Motor neuron (in vitro differentiated cells): ENCODE measurements at places on chromosomes 5 and 9.

- ATAC-seq, result peak; percentile 99
Measured at GRCh38 chr5:142486581-142486980, 161.8 kb upstream of the SPRY4 start.

- ATAC-seq, result no peak
Measured at GRCh38 chr5:11890777-11891176, 13.5 kb downstream of the CTNND2 start.

DNA sequence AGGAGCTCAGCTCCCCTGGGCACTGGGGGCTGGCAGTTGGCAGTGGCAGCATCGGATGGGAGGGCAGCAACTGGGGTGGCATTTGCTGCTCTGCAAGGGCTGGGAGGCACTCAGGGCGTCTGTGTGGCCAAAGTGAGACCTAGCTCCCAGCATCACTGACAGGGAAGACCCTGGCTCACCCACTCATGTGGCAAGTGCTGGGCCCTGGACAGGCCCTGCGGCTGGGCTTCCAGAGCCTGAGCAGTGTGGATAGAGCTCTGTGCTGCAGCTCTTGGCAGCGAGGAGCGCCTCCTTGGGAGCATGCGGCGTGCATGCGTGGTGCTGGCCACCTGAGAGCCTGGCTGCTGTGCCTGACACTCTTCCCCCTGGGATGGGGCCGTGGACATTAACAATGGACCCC is 10.2 kb downstream of the CEP72 start:
- no peak for ATAC-seq

- ATAC-seq, result no peak
Measured at GRCh38 chr5:62969409-62970120, 390.9 kb downstream of the LRRC70 start.

DNA sequence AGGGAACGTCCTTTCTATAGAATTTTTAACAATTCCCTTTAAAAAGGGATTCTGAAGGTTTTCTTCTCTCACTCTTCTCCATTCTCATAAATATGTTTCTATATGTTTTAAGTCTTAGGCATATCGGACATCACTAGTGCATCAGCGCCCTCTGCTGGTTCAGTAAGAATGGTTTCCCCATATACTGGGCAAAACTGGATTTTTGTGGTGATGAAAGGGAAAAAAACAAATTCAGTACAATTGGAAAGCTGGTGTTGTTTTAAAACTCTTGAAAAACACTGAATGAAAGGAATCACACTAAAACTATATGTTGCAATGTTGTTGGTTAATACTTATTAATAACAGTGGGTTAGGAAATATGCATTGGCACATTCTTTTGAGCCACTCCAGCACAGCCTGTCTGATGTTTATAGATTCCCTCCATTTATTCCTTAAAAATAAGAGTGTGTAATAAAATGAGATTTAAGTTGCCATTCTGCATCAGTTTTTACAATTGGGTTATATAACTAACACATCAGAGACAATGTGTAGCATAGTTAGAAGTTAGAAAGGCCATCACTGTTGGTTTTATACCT is 15.8 kb downstream of the CWC27 start:
- peak; percentile 71 for ATAC-seq

- no peak for ATAC-seq
Measured at GRCh38 chr5:96093340-96093739, 131.7 kb upstream of the ELL2 start.

DNA sequence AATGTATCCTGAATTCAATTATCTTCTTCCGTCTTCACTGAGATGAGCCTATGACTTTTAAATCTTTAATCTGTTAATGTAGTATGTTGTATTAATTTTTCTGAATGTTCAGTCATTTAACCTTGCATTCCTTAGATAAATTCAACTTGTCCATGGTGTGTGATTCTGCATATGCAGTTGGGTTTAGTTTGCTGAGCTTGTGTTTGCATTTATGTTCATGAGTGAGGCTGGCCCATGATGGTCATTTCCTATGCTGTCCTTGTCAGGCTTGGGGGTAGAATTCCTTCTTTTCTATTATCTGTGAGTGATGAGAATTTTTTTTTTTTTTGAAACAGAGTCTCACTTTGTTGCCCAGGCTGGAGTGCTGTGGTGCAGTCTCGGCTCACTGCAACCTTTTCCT is 131.8 kb upstream of the COL5A1 start:
- ATAC-seq, result no peak

GRCh38 chr5:89268460-89268859 is 385.5 kb upstream of the MEF2C start:
- ATAC-seq, result no peak

DNA sequence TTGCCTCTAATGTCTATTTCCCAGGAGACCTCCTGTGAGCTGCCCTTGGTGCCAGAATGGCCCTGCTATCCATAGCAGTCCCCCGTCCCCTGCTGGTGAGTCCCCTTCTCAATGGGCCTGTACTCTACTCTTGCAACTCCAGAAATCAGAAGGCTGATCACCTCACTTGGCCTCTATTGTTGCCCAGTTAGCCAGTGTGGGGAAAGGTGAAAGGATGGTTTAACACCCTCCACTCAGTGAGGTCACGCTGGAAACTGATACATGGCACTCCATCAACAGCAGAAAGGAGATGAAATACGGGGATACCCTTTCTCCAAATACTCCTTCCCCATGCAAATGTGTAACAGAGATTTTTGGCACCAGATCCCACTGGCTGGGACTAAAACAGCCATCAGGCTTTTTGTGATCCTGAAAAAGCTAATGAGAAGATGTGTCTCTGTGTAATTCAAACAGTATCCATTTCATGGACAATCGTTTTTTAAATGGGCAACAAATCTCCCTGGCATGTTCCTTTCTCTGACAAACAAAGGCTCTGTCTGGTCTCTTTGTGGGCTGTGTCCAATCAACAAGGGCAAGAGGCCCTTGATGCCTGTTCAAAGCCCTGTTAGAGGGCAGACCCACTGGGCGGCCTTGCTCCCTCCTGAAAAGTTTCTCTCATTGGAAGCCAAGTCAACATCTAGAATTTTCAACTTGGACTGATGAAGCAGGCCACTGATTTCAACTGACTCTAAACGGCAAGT is 343.7 kb downstream of the SPOCK1 start:
- no peak for ATAC-seq

- ATAC-seq, result no peak
Measured at GRCh38 chr5:22663134-22663533, 190.0 kb downstream of the CDH12 start.

- ATAC-seq, result no peak
Measured at GRCh38 chr5:114408847-114409246, 47.0 kb downstream of the KCNN2 start.

DNA sequence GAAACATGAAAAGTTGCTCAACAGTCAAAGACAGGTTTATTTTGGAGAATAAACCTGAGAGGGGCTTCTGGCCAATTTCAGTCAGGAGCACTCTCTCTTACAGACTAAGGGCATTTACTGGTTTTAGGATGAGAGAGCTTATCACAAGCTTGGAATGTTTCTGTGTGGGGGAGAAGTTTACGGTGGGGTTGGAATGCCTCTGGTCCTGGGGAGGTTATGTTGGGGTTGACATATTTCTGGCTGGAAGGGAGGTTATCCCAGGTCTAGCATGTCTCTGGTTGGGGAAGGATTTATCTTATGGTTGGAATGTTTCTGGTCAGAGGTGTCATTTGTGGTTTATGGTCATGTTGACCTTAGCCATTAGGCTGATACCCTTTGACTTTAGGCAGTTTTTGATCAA is 1867.3 kb downstream of the EFNA5 start:
- no peak for ATAC-seq

DNA sequence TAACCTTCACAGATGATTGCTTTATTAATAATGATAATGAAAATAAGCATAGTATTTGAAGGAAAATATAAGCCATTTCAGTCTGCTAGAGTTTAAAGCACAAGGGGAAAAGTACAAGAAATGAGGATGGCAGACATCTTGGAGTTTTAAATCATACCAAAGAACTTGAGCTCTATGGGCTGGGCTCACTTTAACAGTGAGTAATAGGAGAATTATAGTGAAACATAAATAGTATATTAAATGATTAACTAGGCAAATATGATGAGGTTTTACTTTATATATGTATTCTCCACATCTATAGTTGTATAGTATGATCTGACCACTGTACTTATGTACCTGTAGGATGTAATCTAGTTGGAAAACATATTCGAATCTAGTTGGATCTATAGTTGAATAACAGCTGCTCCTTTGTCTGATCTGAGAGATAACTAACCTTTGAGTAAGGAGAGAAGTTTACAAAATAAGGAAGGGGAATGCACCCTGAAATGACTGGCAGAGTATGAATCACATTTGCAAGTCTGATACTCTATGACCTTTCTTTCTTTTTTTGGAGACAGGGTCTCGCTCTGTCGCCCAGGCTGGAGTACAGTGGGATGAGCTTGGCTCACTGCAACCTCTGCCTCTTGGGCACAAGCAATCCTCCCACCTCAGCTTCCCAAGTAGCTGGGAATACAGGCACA is 17.6 kb downstream of the MEGF9 start:
- ATAC-seq, result no peak

- ATAC-seq, result no peak
Measured at GRCh38 chr5:176670449-176670848, 23.2 kb downstream of the TSPAN17 start.

- ATAC-seq, result no peak
Measured at GRCh38 chr9:70145981-70146380, 102.3 kb downstream of the MAMDC2 start.

DNA sequence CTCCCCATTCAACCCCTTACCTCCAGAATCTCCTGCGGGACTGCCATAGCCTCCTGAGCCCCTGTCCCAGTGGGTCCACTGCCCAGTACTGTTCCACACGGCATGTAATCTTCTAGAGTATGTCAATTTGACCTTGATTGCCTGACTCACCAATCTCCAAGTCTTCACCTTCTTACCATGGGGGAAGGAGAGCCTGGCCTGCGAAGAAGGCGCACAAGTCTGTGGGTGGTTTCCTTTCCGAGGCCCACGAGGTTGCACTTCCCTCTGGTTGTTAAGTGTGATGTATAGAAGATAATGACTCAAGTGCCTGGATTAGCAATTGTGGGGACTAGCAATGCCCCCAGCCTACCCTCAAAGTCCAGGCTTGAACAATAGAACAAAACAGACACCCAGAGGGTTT is 8.1 kb upstream of the TENT4A start:
- ATAC-seq, result no peak

DNA sequence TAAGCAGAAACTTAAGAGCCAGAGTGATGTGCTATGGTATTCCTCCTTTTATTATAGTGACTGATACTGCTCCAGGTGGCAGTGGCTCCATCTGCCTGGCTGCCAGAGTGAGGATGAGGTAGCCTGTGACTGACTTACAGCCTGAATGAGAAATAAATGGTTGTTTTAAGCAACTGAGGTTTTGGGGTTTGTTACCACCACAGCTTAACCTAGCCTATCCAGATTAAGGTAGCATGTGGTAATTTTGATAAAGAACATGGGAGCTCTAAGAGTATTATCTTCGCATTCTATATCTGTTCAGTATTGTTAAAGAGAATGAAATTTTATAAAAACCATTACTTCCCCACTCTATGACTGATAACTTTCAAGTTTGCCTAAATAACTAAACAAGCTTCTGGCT is 39.0 kb downstream of the GOLPH3 start:
- no peak for ATAC-seq

DNA sequence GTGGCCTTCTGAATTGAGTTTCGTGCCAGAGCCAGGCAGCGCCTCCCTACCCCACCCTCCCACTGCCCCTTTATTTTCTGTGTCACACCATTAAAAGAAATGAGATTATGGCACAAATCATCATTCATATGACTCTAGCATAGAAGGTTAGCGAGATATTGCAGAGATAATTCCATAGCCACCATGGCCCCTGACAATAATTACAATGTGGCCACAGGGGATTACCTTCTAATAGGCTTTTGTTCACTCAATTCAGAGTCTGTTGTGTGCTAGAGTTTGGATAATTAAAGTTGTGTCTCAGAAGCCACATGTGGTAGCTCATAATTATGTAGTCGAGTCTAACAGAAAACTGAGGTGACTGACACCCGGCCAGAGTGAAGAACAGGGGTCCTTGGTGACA is 428.1 kb downstream of the ARHGEF28 start:
- ATAC-seq, result no peak

DNA sequence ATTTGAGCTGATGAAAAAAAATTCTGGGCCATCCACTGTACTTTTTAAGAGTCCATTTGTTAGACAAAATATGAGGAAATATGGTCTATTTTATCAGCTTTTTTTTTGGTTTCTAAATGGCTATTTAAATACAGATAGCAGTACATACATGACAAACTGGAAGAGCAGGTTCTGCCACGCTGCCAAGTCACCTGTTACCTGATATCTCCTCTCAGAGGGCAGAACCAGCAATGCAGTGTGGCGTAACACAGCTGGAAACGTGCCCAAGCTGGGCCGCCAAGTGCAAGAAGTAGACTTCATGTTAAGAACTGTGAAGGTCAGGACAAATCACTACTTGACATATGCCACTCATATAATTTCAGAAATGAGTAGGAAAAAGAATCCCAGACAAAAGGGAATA is 8.1 kb downstream of the MCIDAS start:
- no peak for ATAC-seq
